Cerebellar nuclear complex (tissue), 1 donor: ENCODE measurements at places on chromosomes 13 and 19.

DNA sequence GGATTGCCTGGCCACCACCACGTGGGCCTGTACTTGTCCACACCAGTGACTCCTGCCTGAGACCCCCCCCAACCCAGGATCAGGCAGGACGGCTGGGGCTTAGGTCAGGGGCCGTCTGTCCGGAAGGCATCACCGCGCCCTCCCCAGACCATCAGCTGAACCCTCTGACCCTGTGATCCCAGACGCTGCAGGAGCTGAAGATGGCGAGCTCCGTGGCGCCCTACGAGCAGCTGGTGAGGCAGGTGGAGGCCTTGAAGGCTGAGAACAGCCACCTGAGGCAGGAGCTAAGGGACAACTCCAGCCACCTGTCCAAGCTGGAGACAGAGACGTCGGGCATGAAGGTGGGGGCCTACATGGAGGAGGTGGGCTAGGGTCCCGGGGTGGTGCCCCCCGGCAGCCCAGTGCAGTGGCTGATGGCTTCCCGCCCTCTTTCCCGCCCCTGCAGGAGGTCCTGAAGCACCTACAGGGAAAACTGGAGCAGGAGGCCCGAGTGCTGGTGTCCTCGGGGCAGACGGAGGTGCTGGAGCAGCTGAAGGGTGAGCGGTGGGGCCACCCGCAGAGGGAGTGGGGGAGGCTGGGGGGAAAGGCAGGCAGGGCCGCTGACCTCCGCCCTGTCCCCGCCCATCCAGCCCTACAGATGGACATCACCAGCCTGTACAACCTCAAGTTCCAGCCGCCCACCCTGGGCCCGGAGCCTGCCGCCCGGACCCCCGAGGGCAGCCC lies 3.0 kb downstream of the APC2 start:
- no peak for DNase-seq

GRCh38 chr19:8373867-8374813 lies 10.2 kb downstream of the ANGPTL4 start:
- DNase-seq = no peak

DNA sequence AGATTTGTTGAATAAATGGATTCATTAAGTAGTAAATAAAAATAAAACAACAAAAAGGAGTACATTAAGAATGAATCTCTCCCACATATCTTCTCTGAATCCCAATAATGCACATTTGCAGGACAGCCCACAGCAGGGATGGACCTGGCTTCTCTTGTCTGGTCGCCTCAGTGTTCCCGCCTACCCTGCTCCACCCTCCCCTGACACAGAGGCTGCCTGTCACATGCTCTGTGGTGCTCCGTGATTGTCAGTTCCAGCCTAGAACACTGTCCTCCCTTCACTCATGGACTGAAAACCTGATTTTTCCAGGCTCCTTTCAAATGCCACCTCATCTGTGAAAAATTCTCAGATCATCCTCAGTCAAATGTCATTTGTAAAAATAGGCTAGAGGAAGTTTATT lies 94.5 kb upstream of the GPR12 start:
- no peak for DNase-seq

- no peak for DNase-seq
These were observed 1.9 kb upstream of the MEF2B start for GRCh38 chr19:19171821-19172532.

DNA sequence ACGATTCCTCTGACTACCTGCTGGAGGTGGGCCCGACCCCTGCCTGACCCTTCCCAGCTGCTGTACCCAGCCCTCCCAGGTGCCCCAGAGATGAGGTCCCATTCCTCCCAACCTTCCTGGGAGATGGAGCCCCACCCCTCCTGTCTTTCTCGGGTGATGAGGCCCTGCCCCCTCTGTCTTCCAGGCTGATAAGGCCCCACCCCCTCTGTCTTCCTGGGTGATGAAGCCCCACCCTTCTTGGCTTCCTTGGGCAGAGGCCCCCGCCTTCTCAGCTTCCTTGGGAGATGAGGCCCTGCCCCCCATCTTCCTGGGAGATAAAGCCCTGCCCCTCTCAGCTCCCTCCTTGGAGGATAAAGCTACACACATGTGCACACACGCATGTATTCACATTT lies 47.9 kb downstream of the CERS4 start:
- DNase-seq = no peak

DNA sequence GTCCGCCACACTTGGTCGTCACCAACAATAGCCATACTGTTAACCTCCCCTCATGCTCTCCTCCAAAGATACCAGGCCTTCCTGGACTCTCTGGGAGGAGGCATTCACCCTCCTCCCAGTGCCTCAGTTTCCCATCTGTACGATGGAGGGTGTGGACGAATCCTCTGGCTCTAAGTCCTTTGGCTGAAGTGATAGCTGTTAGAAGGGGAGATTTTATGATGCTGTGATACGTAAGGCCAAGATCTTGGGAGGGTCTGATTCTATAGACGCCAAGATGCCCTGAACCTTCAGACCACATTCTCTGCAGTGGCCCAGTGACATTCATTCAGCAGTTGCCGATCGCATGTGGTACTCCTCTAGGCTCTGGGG lies 14.8 kb upstream of the NOP53 start:
- DNase-seq = no peak

DNA sequence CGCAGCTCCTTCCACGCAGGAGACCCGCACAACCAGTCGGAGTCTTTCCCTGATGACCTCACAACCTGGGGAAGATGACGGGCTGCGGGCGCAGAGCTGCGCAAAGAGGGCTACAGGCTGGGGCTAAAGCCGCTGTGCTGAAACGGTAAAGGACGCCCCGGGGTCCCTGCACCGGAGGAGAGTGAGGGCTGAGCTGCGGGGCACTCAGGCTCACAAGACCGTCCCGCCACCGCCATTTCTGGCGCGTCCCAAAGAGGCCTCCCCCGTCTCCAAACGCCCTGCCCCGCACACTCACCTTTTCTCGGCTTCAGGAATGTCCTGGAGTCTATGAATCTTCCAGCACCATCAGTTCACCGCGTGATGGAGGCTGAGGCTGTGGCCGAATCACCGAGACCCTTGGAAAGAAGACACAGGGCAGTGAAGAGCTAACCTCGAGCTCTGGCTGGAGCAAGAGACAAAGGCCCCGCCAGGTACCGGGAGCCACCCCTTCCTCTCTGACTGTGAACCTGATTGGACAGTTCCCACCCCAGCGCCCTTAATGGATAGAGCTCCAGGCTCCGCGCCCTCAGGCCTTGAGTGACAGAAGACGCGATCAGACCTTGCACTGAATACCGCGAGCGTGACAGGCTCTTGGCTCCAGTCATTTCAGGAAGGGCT lies 41.8 kb upstream of the ZNF429 start:
- peak; percentile 69 for DNase-seq

DNA sequence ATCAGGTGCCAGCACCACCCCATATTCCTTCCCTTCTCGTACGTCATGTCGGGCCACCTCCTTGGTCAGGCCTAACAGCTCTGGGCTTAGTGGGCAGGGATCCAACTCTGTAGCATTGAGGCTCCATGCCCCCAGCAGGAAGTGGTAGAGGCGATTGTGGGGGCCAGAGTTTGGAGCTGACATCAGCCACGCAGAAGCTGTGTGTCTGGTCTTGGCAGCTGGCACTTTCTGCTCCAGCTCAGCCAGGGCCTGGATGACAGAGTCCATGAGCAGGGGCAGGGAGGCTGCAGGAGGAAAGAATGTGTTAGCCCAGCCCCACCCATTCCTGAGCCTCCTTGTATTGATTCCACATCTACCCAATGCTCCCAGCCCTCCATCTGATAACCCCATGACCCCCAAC lies 3.0 kb downstream of the PGLYRP2 start:
- DNase-seq = no peak

DNA sequence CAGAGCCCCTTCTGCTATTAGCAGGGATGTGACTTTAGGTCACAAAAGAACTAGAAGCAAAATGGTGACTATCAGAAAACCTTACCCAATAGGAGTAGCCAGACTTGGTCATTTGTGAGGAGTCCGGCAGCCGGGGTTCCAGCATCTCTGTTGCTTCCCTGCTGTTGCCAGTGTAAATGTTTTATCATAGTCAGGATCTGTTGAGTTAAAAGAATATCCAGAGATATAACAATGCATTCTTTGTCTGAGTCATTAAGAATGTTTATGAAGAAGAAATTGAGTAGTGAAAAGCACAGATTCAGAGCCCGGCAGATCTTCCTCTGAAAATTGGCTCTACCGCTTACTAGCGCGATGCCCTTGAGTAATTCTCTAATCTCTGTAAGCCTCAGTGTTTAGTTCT lies 84.2 kb downstream of the COL4A2 start:
- DNase-seq = no peak

- no peak for DNase-seq
These were observed 193.6 kb downstream of the RAP2A start for GRCh38 chr13:97627566-97627965.

GRCh38 chr13:85632526-85633195 lies 166.6 kb downstream of the SLITRK6 start:
- no peak for DNase-seq

DNA sequence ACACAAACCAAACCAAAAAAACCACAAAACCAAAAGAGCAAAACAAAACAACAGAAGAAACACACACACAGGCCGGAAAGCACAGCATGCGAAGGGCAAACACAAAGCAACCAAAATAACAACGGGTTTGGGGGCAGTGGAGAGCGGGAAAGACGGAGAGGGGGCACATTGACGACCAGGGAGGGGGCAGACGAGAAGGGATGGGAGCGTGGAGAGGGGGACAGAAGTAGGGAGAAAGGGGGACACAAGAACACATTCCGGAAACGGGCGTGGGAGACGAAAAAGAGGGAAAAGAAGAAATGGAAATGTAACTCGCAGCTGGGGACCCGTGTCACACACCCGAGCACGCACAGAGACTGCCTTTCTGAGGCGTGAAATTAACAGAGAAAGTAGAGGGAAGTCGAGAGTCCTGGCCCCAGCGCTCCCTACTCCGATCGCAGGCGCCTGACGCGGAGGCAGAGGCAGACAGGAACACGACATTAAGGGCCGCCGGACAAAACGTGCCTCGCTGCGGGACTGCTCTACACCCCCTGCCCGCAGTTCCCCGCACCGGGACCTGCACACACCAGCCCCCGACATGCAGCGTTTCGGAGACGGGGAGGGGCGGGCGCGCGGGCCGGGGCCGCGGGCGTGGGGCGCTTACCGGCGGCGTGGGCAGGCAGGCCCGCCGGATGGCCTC lies 652 bp downstream of the POU4F1 start:
- no peak for DNase-seq

DNA sequence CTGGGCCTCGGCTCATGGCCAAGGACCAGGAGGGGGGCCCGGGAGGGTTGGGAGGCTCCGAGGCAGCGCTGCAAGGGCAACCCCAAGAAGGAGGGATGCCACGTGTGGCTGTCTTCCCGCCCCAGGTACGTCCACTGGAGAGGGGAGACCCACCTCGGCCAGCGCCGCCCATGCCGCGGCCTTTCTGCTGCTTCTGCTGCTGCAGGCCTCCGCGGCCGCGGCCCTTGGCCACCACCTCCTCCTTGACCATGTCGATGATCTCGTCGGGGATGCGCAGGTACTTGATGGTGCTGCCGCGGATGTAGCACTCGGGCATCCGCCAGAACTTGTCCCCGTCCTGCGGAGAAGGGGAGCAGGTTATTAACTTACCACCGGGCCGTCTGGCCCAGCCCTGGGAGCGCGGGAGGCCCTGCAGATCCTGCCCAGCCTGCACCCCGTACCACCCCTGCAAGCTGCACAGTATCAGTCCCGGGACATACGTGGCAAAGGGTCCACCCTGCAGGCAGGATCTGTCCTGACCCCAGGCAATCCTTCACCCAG lies 13.3 kb downstream of the LSM4 start:
- DNase-seq = no peak

DNA sequence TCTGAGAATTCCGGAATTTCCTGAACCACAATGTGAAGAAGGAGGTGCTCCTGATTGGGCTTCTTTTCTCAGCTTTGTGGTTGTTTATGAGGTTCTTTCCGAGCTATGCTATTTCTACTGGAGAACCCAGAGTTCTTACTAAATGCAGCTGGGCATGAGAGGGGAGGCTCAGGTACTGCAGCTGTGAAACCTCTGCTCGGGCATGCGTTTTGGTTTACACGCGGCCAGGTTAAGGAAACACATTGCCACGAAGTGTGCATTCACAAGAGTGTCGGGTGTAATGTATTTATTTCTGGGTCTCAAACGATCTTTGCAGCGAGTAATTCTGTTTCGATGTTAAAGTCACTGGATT lies 661 bp upstream of the MIR17HG start:
- no peak for DNase-seq

DNA sequence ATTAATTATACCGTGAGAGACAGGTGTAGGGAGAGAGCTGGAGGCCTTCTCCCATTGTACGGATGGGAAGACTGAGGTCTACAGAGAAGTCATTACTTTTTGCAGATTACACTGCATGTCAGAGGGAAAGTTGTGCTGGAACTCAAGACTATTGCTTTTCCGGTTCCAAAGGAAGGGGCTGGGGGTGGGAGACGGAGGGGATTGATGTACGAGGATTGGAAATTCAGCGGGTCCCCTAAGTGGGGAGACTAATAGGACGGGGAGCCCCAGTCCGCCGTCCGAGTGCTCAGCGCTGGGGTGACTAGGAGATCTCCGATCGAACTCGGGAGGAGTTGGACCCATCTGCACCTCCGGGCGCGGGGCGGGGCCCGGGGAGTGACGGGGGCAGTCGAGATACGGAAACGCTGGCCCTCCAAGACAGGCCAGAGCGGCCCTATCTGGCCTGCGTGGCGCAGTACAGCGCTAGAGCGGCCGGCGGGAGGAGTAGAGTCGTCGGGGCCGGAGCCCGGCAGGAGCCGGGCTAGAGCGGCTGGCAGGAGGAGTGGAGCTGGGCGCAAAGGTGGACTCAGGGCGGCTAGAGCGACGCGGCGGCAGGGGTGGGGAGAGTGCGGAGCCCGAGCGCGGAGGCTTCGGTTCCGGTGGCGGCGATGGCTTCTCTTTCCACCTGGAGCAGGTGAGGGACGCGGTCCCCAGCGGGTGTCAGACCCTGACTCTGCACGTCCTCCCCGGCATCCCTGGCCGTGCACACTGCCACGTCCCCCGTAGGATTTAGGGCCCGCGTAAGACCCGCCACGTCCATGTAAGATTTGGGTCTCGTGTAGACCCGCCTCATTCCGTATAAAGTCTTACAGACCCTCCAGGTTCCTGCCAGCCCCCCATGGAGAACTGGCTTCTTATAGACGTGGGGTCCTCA lies 1.1 kb downstream of the ARHGEF1 start:
- peak; percentile 86 for DNase-seq
